ENCODE measurements at places on chromosomes 2 and 18.

- DNase-seq, result peak; percentile 71
Observed at GRCh38 chr18:33577685-33578517, at the start of gene ASXL3. Gene ASXL3, plus strand, starts transcription at chr18:33578219. Its CDS starts 413 bp downstream, at chr18:33578632.

- no peak for DNase-seq
Observed at GRCh38 chr18:45361125-45361851, 254.0 kb upstream of the SLC14A2 start.

DNA sequence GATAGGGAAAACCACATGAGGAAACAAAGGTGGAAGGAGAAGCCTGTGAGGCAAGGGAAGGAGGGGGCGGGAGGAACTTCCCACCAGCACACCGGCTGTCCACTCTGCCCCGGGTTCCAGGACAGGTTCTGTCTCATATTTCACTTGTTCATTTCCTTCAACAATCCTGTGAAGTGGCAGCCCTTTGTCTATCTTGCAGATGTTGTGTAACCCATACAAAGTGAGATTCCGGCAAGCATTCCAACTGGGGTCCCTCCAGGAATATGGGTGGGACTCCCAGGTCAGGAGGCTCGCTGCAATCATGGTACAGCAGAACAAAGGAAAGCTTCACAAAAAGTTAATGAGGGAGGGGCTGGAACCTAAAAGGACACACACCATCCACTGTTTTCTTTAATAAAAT is 271.3 kb upstream of the PXDN start:
- no peak for DNase-seq

DNA sequence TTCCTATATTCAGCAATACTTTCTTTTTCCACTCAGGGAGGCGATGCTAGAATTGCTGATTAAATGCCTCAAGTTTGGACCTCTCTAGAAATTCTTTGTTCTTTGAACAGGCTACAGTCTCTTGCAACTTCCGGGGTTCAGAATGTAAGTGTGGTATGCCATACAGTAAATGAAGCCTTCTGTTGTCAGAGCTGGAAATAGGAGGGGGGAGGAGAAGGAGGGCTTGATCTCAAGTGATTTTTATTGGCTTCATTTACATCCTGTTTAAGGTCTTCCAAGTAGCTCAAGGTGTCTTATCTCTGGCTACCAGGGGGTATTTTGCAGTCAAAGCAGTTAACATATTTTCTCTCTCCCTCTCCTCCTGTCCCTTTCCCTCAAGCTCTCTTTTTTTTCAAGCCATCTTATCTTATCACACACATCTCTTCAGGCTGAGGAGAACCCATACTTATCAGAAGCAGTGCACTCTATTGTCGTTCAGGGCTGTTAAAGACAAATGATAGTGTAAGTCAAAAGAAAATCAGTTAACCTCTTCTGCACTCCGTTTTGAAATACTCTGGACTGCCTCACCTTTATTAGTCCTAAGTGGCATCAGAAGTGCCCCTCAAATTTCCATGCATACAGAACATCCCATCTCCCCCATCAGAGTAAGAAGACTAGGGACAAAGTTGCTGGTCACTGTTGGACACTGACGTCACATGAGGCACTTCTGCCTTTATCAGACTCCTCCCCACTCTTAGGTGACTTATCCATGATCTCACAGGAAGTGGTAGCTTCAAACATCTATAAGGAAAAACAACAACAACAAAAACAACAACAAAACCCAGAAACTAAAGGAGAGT is 112.2 kb downstream of the ZNF521 start:
- DNase-seq, result no peak

DNA sequence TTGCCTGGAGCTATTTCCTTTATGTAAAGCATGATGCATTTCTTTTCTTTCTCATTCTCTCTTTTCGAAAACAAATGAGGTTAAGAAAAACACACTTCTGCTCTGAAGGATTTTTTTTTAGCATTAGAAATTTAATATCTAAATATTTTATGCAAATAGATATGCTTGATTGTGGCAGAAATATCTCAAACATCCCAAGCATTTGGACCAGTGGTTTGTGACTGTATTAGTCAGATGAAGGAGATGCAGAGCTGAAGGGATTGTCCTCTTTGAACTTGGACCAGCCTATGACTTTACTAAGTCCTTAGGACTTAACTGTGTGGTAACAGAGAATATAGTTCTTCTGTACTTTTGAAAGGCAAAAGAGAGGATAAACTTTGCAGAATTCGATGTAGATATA is 335.9 kb upstream of the NT5C1B start:
- no peak for DNase-seq

- no peak for DNase-seq
Observed at GRCh38 chr2:207167099-207167923, 1.6 kb upstream of the KLF7 start.

DNA sequence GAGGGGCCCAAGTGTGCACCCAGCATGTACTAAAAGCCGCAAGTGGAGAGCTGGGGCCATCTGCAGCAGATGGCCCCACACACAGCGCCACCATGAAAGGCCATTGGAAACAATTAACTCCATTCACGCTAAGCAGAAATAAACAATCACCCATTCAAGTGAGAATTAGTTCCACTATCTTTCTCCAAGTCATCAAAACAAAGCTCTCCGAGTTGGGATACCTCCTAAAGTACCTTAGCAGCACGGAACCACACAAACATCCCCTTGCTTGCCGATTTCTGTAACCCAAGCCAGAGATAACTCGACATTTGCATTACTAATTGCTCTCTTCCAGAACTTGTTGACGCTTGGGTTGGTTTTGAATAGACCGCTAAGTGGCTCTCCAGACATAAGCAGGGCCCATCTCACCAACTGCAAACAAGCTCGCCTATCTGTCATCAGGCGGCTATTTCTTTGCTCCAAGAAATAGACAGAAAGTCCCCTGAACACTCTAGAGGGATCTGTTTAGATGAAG is 840.6 kb upstream of the SALL3 start:
- peak; percentile 97 for DNase-seq

DNA sequence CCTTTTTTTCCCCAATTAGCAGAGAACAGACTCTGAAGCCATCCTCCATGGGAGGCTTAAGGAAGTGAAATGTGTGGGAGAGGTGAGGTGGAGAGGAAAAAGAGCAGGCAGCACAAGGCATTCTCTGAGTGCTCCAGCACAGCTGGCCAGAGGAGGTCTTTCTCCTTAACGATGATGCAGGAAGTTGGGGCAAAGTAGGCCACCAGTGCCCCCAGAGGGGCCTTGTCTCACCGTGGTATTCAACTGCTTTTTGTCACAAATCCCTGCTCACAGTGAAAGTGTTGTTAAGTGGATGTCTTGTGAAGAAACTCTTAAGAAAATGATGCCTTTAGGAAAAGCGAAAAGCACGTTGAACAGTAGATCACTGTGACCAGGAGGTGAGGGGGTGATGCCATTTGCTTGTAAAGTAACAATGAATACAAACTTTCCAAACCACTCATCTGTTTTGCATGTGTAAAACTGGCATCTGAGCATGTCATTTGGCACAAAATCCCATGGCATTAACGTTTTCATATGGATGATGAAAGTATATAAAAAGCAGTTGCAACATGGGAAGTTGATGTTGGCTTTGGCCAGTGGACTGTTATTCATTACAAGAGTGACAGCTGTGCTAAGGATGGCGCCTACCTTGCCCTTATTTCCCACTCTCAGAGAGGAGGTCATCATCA is 49.2 kb upstream of the CDC42EP3 start:
- no peak for DNase-seq

GRCh38 chr2:125169764-125170146 is 1144.7 kb downstream of the CNTNAP5 start:
- DNase-seq, result no peak

DNA sequence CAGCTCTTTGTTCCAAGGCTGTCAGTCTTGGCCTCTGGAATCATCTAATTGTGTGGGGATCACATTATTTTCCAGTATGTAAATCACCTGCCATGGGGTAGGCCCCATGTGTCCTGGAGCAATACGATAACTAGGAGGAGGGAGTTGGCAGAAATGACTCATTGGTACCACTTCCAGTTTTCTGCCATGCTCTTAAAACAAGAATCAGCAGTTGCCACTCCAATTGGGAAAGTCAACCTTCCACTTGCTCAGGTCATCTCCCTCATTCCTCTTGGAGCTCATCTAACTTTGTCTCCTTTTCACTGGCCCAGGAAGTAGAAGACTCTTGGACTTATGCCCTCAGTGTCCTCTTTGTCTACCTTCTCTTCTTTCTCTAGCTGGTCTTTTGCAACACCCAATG is 487.0 kb downstream of the SLC4A3 start:
- no peak for DNase-seq

DNA sequence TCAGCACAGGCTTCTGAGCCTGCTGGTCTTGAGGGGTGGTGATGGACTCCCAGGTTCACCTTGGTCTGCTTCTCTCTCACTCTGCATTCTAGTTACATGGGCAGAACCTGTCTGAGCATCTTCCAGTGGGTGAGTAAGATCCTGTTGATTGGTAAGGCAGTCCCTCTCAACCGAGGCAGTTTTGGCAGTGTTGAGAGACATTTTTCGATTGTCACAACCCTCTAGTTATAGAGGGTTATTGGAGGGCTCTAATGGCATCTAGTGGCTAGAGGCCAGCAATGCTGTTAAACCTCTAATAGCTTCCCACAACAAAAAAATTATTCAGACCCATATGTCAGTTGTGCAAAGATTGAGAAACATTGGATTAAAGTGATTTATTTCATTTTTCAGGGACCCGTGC is 9.3 kb upstream of the MGAT5 start:
- DNase-seq, result no peak

DNA sequence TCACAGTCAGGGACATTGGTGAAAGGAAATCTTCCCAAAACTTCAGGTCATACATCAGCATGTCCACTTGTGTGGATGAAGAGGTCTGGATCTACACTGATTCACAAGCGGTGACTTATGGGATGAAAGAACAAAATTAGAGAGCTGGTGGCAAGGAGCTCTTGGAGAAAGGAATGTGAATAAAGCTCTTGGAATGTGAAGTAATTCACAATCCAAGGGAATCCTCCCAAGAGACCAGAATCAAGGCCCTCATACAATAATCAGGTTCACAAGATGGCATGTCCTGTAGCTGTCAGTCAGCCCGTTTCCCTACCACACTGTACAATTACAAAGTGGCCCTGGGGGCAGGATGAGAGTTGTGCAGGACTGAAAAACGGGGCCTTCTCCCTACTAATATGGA is 96.2 kb downstream of the MRPS9 start:
- no peak for DNase-seq

GRCh38 chr2:238009563-238009962 is 42.7 kb downstream of the UBE2F start:
- no peak for DNase-seq

DNA sequence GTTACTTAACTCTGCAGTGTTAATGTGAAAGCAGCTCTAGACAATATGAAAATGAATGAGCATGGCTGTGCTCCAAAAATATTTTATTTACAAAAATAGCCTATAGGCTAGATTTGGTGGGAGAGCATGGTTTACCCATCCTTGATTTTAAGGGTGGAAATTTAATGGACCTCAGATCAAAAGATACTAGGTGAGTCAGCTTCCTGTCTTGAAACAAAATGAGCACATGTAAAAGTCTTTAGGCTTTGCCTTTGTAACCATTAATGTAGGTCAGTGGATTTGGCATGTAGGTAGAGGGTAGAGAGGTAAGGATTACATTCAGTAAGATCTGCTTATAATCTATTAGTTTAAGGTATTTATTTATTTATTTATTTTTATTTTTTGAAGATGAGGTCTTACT is 72.7 kb downstream of the GREB1L start:
- no peak for DNase-seq

DNA sequence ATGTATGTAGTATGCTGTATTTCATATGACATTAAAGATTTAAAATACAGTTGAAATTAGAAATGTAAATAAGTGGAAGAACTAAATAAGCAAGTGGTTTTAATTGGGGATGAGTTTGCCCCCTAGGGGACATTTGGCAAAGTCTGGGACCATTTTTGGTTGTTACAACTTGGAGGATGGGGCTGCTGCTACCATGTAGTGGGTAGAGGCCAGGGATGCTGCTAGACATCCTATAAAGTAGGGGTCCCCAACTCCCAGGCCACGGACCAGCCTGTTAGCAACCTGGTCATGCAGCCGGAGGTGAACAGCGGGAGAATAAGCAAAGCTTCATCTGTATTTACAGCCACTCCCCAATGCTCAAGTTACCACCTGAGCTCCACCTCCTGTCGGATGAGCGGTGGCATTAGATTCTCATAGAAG is 27.9 kb upstream of the ASNSD1 start:
- no peak for DNase-seq

GRCh38 chr2:65800998-65801397 is 368.6 kb upstream of the SPRED2 start:
- DNase-seq, result no peak

- DNase-seq, result no peak
Observed at GRCh38 chr2:58911877-58912276, 670.8 kb upstream of the FANCL start.

- DNase-seq, result no peak
Observed at GRCh38 chr2:68710336-68710735, 24.3 kb upstream of the ARHGAP25 start.

GRCh38 chr2:218400167-218400929 is 680 bp downstream of the CTDSP1 start:
- no peak for DNase-seq

DNA sequence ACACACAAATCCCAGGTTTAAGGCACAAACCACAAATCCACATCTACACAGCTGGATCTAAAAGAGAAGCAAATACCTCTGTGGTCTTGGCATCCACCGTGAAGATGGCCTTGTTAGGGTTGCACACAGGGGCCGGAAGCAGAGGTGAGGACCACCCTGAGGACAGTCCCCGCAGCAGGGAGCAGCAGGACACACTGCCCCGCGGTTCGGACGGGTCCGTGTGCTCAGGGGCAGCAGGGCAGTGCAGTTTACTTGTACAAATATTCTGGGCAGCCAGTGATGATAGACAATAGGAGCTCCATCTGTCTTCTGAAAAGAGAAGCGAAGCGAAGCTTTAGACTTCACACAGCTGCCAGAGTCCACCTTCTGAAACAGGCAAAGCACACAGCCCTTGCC is 8.8 kb downstream of the PASK start:
- DNase-seq, result no peak

Data from NCI-H510A (cell line).